ENCODE measurements at places on chromosomes 16 and 17. TPM values are rescaled to one million over a fixed set of nuclear protein-coding genes. Genes with fewer than 3 reads are reported as not detected.

- DNase-seq: peak; percentile 51
- no peaks in the 10 kb centered on the region for H3K27me3 ChIP-seq
- H3K36me3 ChIP-seq: no peaks in the 10 kb centered on the region
- no peak overlapping the region for H3K4me3 ChIP-seq
These were observed 29.4 kb downstream of the C16orf87 start for GRCh38 chr16:46801428-46802049.

PLEKHH3 gene
- total RNA-seq: 20.5 TPM

DNA sequence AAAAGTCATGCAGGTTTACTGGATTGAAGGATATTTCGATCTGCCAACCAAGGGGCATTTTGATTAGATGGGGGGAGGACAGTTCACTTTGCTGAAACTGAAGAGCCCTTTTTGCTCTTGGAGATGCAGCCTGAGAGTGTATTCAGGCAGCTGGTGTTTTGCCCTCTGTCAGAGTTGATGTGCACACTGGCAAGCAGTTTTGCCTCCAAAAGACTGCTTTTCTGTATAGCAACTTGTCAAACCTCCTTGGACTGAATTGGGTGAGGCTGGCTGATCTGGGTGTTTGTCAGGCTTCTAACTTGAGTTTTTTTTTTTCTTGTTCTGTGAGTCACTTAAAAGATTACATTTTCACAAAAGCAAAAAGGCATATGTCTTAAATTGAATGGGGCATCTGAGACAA, 22.6 kb upstream of the ANKFN1 start:
- H3K27me3 ChIP-seq: no peaks in the 10 kb centered on the region
- no peaks in the 10 kb centered on the region for H3K36me3 ChIP-seq
- no peak overlapping the region for H3K4me3 ChIP-seq
- no peak for DNase-seq
- H3K4me1 ChIP-seq: peaks cover 20% of the 10 kb centered on the region

SLC12A4 gene
- 55.2 TPM for total RNA-seq

- no peak overlapping the region for H3K4me3 ChIP-seq
- no peaks in the 10 kb centered on the region for H3K27me3 ChIP-seq
- peak overlapping the region; percentile 98 for H3K27ac ChIP-seq
- DNase-seq: peak; percentile 95
These were observed 34.1 kb upstream of the SLC38A10 start for GRCh38 chr17:81328978-81329926.

WSCD1 gene
- total RNA-seq: 4.4 TPM

DNA sequence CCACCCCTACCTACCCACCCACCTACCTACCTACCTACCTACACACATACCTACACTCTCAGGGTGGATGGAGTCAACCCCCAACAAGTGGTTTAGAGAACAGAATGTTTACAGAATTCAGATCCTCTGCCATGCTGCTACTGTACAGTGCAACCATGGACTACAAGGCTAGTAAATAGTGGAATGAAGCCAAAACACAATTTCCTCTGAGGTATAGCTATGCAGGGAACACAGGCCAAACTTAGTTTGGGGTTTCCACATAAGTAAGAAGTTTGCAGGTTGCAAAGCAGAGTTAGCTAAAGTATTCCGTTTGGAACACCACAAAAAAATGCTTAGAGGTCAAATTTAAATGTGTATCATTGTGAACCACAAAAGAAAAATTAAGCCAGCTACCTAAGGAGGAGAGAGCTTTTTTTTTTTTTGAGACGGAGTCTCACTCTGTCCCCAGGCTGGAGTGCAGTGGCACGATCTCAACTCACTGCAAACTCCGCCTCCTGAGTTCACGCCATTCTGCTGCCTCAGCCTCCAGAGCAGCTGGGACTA, 2.7 kb upstream of the AP1G1 start:
- DNase-seq: no peak
- no peak overlapping the region for H3K4me3 ChIP-seq
- H3K4me1 ChIP-seq: peaks cover 12% of the 10 kb centered on the region
- no peaks in the 10 kb centered on the region for H3K36me3 ChIP-seq
- H3K27ac ChIP-seq: no peak overlapping the region

REXO5 gene
- total RNA-seq: 9.4 TPM

DNA sequence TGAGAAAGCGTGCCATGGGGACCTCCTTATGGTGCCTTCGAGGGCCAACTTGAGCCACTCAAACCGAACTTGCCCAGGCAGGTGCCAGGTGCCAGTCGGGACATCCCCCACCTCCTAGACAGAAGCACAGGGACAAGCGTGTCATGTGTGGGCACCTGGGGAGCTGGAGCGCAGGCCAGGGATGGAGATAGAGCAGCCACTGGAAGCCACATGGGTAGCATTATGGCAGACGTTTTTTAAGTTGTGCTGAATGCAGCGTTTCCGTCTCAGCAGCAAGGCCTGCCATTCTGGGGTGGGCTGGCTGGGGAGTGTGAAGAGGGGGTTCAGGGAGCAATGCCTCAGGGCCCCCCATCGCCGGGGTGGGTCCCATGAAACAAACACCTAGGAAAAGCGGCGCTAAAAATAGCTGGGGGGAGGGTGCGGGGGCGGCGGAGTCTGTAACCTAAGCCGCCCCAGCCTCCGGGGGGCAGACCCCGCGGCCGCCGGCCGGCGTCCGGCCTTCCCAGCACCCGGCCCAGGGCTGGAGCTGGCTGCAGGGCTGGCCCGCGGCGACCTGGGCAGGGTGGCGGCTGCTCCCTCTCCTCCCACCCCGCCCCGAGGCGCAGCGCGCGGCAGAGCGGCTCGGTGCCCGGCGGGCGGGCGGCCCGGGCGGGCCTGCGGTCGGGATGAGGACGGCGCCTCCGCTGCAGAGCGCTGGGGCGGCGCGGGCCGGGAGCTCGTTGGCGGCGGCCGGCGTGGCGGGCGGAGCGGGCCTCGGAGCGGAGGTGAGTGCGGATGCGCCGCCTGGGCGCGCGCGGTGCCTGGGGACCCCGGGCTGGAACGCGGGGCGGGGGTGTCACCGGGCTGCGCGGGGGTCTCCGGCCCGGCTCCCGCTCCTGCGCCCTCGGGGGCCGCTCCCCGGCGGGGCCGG, at the start of gene ZNF469:
TSS of gene ZNF469 (plus strand) at position 469 of the 910 bp plus-strand sequence. CDS start 44,512 bp downstream, outside the sequence.
- peak within 1 kb of the TSS; percentile 33 for H3K4me3 ChIP-seq
- H3K27ac ChIP-seq: no peak within 1 kb of the TSS
- peaks cover 25% of the 10 kb centered on the region for H3K27me3 ChIP-seq
- no peaks in the 10 kb centered on the region for H3K36me3 ChIP-seq
- H3K4me1 ChIP-seq: peaks cover 4% of the 10 kb centered on the region
- DNase-seq: peak; percentile 63

DNA sequence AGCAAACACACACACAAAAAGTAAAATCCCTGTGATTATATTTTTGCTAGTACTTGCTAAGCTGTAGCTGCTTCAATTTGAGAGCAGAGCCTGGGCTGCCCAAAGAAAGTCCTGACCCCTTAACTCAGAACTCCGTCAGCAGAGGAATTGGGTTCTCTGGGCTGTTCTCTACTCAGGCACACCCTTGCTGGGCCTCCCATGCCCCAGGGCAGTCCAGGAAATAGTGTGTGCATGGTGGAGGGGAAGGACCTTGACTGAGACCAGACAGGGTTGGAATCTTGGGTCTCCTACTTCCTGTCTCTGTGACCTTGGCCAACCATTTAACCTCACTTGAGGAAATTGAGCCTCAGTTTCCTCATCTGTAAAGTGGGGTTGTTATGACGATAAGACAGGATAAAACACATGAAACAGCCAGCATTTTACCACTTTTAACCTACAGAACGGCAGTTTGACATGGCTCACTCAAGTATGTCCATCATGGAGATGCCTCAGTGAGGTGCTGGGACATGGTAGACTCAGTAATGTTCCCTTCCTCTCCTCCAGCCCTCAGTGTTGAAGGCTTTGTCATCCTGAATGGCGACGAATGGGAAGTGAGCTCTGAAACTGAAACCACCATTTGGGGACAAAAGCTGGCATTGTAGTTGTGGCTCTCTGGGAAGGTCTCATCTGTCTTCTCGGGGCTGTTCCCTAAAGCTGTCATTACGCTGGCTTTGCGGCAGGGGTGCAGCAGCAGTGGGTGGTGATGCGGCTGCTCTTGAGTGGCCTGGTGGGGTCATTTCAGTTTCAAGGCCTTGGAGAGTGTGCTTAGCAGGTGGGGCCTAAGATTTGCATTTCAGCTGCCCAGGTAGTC, 74.9 kb downstream of the CMIP start:
- DNase-seq: no peak
- H3K27me3 ChIP-seq: no peaks in the 10 kb centered on the region
- no peak overlapping the region for H3K4me3 ChIP-seq
- H3K4me1 ChIP-seq: no peaks in the 10 kb centered on the region
- no peaks in the 10 kb centered on the region for H3K36me3 ChIP-seq
- no peak overlapping the region for H3K27ac ChIP-seq

DNA sequence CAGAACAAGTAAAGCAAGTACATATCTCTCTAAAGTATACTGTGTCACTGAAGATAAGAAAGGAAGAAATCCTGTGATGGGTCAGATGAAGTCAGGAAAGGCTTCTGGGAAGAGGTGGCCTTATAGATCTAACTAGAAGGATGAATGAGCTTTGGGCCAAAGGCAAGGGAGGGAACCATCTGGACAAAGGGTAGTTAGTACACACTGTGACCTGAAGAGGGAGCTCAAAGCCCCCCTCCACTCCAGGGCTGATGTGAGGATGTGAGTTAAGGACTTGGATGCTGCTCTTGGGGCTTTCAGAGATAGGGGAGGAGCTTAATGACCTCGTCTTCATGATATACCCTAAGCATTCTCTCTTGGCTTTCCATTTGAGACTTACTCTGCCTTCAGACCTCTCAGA, 185.3 kb upstream of the CACNG3 start:
- H3K4me3 ChIP-seq: no peak overlapping the region
- no peaks in the 10 kb centered on the region for H3K4me1 ChIP-seq
- DNase-seq: peak; percentile 60
- H3K27me3 ChIP-seq: no peaks in the 10 kb centered on the region
- no peaks in the 10 kb centered on the region for H3K36me3 ChIP-seq

DNA sequence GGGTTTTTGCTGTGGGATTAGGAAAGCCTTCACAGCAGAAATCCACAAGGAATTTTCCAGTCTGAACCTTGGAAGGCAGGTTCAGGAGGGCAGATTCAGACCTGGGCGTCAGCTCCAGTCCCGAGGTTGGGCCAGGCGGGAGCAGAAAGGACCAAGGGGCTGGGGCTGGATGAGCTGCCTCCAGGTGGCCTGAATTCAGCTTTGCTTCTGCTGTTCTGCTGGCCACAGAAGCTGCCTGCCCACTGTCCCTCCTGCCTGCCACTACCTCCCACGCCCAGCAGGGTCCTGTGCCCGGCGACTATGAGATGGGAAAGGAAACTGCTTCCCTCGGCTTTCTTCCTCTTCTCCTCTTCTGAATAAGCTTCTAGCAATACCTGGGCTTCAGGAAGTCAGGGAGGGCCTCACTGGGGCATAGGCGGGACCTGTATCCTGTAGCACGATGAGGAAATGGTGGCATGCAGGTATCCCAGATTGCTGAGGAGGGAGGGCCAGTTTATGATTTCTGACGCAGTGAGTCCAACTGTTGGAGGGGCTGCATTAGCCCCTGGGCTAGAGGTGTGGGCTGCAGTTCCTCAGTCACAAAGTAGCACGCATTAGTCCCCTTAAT, 18.4 kb downstream of the TBX4 start:
- peak; percentile 37 for DNase-seq
- H3K36me3 ChIP-seq: no peaks in the 10 kb centered on the region
- peaks cover 27% of the 10 kb centered on the region for H3K4me1 ChIP-seq
- no peak overlapping the region for H3K4me3 ChIP-seq
- no peaks in the 10 kb centered on the region for H3K27me3 ChIP-seq

RPL26 gene
- total RNA-seq: 3,628 TPM

DNA sequence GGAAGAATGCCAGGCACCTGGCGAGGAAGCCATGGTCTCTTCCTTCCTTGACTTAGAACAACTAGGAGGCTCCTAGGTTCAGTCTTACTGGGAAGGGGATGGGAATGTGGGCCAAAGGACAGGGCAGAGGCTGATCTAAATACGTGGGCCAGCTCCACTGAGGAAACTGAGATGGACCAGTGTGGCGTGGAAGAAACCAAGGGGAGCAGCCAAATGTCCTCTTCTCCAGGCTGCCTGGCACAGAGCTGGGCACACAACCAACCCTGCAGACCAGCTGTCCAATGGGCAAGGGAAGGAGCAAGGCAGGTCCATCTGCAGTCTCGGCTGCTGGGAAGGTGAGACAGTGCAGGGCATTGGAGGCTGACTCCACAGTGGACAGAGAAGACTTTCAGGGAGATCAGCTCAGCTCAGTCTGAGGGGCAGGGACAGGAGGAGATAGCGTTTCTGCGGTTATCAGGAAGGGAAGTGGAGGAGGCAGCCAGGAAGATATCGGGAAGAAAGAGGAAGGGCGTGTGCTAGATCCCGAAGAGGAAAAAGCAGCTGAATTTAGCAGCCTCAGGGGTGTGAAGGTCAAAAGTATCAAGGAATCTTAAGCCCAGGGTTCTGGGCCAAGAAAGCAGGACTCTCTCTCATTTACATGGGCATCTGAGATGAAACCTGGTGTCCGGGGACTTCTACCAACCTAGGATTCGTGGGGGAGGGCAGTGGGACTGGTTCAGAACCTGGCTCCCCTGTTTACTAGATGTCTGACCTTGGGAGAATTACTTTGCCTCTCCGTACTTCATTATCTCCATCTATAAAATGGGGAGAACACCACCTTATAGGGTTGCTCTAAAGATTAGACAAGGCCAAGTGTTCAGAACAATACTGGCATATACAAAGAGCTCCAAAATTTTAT, 1.8 kb downstream of the KIFC3 start:
- H3K27ac ChIP-seq: peak overlapping the region; percentile 96
- H3K4me3 ChIP-seq: no peak overlapping the region
- H3K27me3 ChIP-seq: no peaks in the 10 kb centered on the region
- no peak for DNase-seq
- no peaks in the 10 kb centered on the region for H3K36me3 ChIP-seq

DNA sequence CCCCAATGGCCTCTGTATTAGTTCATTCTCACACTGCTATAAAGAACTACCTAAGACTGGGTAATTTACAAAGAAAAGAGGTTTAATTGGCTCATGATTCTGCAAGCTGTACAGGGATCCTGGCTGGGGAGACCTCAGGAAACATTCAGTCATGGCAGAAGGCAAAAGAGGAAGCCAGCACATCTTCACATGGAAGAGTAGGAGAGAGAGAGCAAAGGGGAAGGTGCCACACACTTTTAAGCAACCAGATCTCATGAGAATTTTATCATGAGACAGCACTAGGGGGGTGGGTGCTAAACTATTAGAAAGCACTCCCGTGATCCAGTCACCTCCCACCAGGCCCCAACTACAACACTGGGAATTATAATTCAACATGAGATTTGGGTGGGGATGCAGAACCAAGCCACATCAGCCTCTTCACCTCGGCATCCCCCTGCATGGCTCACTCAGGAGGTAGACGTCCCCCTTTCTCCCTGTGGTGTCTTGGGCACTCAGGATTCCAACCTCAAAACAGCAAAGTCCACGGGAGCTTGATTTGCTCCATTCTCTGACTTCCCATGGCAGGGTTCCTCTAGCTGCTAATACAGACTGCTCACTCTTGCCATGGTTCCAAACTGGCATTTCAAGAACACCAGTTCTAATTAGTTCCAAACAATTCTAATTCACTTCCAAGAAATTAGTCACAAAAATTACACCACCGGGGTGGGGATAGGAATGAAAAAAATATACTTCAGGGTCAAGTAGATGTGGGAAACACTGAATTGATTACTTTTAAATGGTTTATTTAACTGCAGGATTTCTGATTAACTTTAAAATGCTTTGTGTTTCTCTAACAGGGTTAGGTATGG, 203.8 kb upstream of the HSBP1 start:
- no peaks in the 10 kb centered on the region for H3K27me3 ChIP-seq
- DNase-seq: no peak
- H3K36me3 ChIP-seq: no peaks in the 10 kb centered on the region
- H3K27ac ChIP-seq: no peak overlapping the region
- no peaks in the 10 kb centered on the region for H3K4me1 ChIP-seq
- no peak overlapping the region for H3K4me3 ChIP-seq

MSL1 gene
- total RNA-seq: 71.9 TPM

- no peaks in the 10 kb centered on the region for H3K27me3 ChIP-seq
- H3K4me3 ChIP-seq: no peak overlapping the region
- H3K4me1 ChIP-seq: no peaks in the 10 kb centered on the region
These were observed 27.8 kb upstream of the USP36 start for GRCh38 chr17:78868391-78868790.
